ENCODE measurements at places on chromosomes 7 and 10.
A peak's percentile ranks its signal among the peaks of the same experiment; 100 is the strongest.

DNA sequence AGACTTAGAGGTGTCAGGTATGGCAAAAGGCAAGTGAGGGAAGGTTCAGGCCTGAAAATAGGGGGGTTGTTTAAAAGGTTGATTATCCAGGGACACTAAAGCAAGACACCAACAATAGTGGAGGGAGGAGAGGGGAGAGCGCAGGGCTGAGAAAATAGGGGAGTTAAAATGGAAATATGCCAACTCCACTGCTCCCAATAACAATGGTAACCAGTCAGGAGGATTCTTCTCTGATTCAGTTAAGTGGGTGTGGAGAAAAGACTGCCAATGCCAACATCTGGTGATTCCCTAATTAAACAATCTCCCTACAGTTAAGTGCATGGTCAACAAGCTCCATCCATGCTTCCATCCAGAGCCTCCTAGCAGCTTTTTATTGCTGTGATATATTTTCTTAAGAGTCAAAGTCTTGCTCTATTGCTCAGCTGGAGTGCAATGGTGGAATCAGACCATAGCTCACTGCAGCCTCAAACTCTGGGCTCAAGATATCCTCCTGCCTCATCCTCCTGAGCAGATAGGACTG lies 183.3 kb downstream of the JAZF1 start:
- DNase-seq, result no peak

DNA sequence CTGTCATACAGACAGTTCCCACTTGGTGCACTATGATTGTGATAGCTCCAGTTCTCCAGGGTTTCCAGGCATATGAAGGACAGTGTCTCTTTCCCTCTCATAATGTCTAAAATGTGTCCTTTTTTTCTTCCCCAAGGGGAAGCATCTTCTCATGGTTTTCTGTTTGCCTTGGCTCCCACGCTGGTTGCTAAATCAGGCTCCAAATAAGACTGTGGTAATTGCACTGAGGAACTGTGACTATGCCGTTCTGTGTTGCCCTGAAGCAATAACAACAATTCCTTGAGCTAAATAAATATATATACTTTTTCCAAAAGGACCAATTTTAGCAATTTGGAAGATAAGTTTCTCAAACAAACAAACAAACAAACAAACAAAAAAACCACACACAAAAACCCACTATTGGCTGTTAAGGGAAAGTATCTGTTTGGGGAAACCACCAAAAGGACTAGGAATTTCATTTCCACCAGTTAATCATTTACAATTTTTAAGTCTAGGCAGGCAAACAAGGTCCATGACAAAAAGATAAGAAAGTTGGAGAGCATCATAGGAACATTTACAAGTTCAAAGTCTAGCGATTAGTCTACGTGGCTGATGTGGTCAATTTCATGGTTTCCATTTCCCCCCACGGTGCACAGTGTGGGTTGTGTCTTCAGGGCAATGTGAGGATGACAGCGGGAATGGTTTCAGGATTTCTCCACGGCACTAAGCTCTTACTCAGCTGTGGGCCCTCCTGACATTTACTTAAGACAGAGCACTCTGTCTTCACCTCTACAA lies 62.4 kb downstream of the THNSL1 start:
- DNase-seq, result no peak

DNA sequence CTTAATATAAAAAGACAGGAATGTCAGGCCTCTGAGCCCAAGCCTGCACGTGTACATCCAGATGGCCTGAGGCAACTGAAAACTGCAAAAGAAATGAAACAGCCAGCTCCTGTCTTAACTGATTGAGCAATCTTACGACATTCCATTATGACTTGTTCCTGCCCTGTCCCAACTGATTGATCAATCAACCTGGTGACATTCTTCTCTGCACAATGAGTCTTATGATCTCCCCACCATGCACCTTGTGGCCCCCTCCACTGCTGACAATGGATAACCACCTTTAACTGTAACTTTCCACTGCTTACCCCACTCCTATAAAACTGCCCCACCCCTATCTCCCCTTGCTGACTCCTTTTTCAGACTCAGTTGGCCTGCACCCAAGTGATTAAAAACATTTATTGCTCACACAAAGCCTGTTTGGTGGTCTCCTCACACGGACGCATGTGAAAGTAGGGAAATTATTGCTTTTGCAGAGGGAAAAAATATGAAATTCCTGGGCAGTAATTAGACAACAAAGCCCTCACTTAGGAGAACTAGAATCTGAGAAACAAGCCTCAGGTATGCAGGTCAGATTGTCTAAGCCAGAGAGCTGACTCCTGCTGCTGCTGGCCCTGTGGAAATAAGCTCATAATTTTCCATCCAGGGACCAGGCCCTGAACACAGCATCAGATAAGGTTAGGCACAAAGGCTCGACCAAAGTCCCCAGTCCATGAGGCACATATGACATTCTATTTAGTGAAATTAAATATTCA lies 5.3 kb downstream of the CYP3A7 start:
- peak; percentile 13 for DNase-seq

DNA sequence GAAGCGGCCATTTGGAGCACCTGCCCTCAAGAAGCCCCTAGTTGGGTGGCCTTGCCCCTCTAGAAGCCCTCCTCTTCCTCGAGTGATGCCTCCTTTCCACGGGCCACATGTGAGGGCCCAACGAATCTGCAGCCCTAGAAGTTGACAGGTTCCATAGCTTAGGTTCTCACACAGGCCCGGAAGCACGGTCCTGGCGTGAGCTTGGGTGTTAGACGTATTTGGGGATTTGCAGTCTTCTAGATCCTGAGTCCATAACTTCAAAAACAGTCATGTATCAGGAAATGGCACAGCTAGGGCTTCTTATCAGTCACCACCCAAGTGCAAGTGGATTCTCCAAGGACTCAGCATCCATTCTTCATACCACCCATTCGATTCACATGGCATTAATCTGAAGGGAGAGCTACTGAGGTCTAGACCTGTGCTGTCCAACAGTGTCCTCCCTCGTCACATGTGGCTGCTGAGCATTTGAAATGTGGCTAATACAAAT lies 477 bp upstream of the FBXW4 start:
- peak; percentile 57 for DNase-seq

DNA sequence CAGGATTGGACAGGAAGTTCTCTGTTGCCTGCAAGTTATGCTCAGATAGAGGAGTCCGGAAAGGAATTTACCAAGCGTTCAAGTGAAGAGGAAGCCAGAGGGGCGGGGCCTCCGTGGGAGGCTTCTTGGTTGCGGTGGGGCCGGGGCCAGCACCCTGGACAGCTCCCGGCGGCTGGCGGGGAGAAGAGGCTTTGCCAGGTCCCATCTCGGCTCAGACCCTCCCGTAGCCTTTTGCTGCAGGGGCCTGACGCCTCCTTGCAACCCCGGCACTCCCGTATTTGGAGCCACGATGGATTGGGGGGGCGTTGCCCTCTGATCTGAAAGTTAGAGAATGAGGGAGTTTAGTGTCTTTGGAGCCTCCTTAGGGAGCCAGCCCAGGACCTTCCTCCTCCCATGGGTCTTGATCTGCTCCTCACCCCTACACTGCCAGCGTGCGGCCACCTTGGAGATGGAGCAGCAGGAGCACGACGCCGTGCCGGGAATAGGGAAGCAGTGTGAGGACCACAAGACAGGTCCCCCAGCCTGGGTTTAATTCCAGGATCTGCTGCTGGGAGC lies 3.1 kb upstream of the SLC18A3 start:
- DNase-seq, result peak; percentile 84

GRCh38 chr10:80476685-80477084 lies 22.6 kb downstream of the TSPAN14 start:
- no peak for DNase-seq

GRCh38 chr7:158663428-158663741 lies 41.2 kb downstream of the NCAPG2 start:
- DNase-seq, result no peak

All from hematopoietic multipotent progenitor cell treated with erythropoietin and hydrocortisone succinate and interleukin-3 and kit ligand, for 6 days (in vitro differentiated cells).